ENCODE measurements at places on chromosomes 4 and X. TPM values are rescaled to one million over a fixed set of nuclear protein-coding genes. Genes with fewer than 3 reads are reported as not detected.

SOX3 gene
- total RNA-seq, result not detected

APELA gene
- not detected for total RNA-seq

GRIA2 gene
- 6.3 TPM for total RNA-seq

RHOXF2 gene
- not detected for total RNA-seq

GPR173 gene
- total RNA-seq, result not detected

ELF4 gene
- total RNA-seq, result 6.3 TPM
